ENCODE measurements at places on chromosomes 1 and 21.

DNA sequence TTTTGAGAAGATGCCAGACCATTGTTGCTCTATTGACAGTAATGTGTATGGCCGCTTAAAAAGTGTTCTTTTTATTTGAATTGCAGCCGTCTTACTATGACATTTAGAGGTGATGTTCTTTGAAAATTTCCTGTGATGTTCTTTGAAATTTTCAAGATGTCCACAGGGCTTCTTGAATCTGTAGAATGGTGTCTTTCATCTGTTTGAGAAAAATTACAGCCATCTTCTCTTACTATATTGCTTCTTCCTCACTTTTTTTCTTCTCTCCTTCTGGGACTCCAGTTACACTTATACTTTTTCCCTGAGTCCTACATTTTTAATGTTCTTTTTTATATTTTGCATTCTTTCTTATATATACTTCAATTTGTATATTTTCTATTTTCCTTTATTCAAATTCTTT is 57.4 kb downstream of the DIP2A start:
- DNase-seq, result no peak

DNA sequence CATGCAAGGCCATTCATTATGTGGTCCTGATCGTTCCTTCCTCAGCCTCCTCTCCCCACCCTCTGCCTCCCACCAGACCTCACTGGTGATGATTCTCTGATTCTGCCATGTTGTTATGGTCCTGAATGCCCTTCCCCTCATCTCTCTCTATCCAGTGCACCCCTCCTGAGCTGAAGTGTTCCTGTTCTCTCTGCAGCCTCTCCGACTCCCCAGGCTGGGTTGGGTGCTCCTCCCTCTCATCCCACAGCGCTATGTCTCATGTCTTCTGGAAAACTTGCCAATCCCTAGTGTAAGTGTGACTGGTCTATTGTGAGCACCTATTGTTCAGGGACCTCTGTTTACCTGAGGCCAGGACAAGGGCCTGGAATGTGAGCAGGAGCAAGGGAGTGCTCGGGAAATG is 11.1 kb upstream of the PEF1 start:
- no peak for DNase-seq

- DNase-seq, result no peak
These were observed 13.8 kb downstream of the OPTC start for GRCh38 chr1:203507759-203508158.

- peak; percentile 28 for DNase-seq
These were observed 475.4 kb upstream of the NR5A2 start for GRCh38 chr1:199551967-199552565.

- no peak for DNase-seq
These were observed 376.4 kb upstream of the LRRC7 start for GRCh38 chr1:69191335-69191734.

GRCh38 chr1:54926970-54927369 is 40.0 kb upstream of the DHCR24 start:
- no peak for DNase-seq

GRCh38 chr1:80441664-80442063 is 1359.1 kb upstream of the ADGRL2 start:
- no peak for DNase-seq

- no peak for DNase-seq
These were observed 10.4 kb downstream of the BARHL2 start for GRCh38 chr1:90706437-90707362.
